ENCODE measurements at places on chromosomes 12 and 14.

- DNase-seq, result no peak
These were observed 270.1 kb upstream of the PRICKLE1 start for GRCh38 chr12:42859612-42860011.

GRCh38 chr14:99792551-99793212 is 531 bp upstream of the EML1 start:
- DNase-seq, result peak; percentile 5

- DNase-seq, result no peak
These were observed 9.7 kb downstream of the MYH6 start for GRCh38 chr14:23398348-23398747.

DNA sequence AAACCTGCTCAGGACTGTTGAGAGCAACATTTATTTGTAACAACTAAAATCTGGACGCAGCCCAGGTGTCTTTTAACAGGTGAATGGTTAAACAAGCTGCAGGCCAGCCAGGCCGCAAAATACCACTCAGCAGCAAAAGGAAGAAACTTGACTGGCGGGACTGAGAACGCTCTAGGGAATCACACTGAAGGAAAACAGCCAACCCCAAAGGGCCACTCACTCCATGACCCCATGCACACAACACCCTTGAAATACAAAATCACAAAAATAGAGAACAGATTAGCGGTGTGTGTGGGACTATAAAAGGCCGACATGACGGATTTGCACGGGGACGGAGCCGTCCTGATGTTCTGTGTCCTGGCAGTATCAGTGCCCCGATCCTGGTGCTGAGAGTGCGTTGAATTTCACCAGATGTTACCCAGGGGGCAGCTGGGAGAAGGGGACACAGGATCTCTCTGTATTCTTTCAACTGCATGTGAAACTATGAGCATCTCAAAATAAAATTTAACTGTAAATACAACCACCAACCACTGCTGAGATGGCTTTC is 23.0 kb downstream of the VPS37B start:
- DNase-seq, result no peak

DNA sequence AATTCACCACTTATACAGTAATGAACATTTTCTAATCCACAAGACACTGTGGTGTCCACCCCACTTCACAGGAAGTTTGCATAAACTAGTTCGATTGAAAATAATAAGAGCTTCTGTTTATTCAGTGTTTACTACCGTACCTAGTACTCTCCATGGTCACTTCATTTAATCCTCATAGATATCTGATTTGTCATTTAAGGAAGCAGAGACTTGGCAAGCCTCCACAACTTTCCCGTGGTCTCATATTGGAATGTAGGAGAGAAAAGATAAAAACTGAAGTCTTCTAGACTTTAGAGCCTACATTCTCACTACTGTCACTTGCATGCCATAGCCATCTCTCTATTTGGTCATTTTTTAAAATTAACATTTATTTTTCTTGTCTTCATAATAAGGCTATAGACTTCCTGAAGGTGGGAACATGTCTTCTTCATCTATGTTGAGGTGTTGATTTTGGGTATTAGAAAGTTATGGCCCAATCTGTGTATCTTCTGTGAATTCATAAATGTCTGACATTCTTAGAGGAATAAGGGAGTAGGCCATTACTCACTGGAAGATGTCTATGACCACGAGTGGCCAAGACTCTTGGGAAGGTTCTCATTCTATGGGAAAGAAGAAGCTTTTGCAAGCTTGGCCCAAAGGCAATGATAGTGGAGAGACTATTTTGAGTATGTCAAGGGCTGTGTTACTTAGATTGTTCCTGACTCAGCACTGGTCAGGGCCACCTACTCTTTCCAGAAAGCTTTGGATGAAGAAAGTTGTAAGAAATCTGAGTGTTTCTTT is 423.7 kb downstream of the LRIG3 start:
- DNase-seq, result no peak

- no peak for DNase-seq
These were observed 1.4 kb downstream of the KRT2 start for GRCh38 chr12:52650520-52651081.

GRCh38 chr12:70950451-70950850 is 29.9 kb upstream of the PTPRR start:
- DNase-seq, result no peak

GRCh38 chr12:53759261-53759660 is 7.5 kb upstream of the CISTR start:
- no peak for DNase-seq

DNA sequence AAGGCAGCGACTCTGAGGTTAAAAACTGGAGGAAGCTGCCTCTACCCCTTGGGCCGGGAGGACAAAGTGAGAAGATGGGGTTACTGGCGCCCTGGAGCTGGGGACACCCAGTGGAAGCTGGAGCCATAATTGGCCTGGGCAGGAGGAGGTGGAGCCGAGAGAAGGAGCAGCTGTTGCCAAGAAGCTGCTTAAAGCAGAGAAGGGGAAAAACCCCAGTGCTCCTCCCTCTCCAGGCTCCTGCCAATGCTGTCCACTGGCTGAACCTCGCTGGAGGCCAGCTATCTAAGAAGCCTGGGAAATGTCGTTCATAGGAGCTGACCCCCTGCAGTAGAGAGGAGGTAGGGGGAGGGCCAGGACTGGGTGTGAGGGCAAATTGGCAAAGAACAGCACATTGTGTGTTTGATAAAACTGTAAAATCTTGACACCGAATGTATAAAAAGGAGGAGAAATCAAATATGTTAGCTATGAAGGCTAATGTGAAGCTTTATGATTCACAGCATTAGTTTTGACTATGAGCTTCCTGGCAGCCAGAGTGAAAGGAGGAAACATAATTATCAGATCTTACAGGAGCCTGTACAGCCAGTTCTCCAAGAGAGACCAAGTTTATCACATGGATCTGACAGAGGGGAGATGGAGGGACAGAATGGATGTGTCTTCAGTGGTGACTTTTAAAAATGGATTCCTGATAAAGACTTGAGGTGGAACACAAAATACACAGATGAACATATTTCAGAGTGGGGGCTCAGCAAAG is 9.5 kb downstream of the HHIPL1 start:
- no peak for DNase-seq

- DNase-seq, result no peak
These were observed 16.3 kb upstream of the TBC1D30 start for GRCh38 chr12:64808110-64808509.

- no peak for DNase-seq
These were observed 136.7 kb downstream of the GPR135 start for GRCh38 chr14:59328454-59328853.

DNA sequence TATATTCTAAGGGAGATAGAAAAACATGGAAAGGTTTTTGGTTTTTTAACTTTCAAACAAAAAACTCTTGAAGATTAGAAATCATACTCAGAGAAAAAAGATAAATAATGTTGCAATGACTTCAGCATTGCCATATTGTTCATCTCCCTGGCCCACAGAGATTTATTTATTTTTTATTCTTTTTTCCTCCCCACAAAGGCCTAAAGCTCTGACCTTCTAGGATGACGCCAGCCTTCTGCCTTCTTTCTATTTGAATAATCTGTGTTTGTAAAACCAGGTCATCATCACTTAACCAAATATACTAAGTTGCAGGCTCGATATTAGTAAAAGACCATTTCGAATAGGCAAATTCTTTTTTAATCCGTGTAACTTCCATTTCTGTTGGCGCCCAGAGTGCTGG is 4.4 kb upstream of the DCP1B start:
- no peak for DNase-seq

DNA sequence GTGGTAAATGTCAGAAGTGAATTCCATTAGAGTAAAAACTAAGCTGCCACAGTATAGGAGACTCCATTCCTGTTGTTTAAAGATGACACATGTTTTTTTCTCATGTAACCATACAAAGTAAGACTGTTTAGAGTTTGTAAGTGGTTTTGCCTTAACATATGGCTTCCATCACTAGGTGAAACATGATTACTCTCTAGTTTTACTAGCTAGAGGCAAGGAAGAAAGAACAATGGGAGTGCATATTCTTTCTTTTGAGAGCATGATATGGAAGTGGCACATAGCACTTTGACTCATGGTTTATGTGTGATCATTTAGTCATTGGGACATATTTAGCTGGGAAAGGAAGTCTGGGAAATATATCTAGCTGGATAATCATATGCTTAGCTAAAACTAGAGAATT is 7.7 kb downstream of the ATF7IP start:
- no peak for DNase-seq

DNA sequence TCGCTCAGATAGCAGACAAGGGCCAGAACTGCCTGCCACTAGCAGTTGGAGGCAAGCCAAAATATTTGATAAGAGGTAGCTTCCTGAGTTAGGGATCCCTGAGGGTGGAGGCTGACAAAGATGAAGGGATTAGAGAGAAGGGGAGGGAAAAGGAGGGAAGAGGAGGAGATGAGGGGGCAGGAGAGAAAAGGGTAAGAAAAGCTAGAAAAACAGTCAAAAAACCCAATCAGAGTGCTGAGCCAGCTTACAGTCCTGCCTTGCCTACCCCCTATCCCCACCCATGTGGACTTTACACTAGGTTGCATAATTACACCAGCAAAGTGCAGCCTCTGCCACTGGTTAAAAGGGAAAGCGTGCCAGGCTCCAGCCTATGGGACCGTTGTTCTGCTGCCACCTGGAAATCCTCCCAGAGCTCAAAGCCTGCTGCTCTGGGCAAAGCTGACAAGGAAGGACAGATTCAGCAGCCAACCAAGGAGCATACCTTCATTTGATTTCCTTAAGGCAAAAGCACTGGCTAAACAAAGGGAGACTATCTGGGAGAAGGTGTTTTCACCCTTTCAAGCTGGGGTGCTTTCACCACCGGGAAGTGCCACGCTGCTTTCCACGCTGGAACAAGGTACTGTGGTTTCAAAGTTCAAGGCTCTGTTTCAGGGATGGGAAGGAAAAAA is 3.8 kb upstream of the NUMB start:
- DNase-seq, result no peak

DNA sequence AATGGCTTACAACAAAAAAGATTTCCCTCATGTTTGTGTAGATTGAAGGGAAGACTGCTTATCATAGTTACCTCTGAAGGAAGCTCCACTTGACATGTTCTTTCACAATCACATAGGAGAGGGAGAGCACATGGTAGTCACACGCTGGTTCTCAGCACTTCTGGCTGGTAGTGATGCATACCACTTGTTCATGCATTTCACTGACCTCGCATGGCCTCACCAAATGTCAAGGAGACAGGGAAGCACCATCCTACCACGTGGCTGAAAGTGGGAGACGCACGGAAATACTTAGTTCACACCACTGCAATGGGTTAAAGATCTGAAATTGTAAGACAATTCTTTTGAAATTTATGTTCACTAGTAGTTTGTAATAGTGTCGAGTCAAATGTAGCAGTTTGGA is 74.0 kb downstream of the PDE3A start:
- DNase-seq, result no peak

DNA sequence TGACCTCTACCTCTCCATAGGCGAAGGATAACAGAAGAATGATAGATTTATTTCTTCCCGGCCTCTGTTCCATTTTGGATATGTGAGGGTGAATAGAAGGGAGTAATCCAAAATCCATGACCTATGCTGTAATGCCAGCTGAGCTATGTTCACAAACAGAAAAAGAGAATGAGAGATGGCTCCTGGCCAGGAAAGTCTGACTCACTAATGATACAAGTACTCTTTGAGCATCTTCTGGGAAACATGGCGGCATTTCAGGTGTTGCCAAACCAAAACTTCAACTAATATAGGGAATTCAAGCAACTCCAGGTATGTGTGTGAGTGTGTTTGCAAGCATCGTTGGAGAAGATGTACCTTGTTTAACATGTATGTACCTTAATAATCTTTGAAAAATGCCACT is 55.1 kb downstream of the MED13L start:
- no peak for DNase-seq

DNA sequence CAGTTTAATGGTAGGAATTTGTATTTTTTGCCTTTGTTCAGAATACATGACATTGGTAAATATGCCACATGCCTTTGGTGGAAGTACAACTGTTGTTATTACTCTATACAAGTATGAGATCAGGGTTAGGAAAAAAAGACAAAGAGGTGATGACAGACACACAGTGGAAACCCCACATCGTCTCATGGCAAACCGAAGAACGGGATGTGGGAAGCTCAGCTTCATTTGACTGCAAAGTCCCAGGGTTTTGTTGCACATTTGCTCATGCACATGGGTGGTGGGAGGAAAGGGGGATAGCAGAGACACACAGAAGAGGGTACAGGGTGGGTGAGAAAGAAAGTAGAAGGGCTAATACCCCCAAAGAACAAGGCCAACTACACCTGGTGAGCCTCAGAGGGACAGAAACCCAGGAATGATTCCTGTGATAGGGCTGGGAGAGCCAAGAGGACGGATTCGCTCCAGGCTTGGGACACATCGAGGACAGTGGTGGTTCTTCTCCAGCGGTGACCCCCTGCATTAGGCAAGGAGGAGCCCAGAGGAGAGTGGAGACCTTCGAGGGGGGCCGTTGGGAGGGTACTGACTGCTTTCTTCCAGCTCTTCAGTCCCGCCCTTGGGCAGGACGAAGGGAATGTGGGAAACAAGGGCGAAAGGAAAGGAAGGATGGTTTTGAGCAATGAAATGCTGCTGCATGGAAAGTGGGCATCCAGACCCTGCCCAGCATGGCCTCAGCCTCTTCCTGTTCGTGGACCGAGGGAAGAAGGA is 8.1 kb downstream of the VAMP1 start:
- peak; percentile 49 for DNase-seq

GRCh38 chr12:92121826-92122225 is 23.8 kb downstream of the BTG1 start:
- DNase-seq, result no peak

GRCh38 chr12:130489293-130489692 is 151.6 kb downstream of the PIWIL1 start:
- DNase-seq, result no peak

DNA sequence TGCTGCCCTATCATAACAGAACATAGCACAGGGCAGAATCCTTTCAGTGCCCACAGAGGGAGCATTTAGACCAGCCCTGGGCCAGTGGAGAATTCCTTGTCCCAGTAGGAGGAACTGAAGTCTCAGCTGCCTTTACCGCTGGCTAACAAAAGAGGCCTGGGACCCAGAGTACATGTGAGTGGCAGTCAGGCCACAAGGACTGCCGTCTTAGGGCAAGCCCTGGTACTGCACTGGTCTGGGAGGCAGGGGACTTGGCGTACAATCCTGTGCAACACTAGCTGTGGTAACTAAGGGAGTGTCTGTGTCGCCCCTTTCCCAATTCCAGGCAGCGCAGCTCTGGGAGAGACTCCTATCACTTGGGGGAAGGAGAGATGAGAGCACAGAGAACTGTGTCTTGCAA is 17.0 kb upstream of the CSRP2 start:
- no peak for DNase-seq

DNA sequence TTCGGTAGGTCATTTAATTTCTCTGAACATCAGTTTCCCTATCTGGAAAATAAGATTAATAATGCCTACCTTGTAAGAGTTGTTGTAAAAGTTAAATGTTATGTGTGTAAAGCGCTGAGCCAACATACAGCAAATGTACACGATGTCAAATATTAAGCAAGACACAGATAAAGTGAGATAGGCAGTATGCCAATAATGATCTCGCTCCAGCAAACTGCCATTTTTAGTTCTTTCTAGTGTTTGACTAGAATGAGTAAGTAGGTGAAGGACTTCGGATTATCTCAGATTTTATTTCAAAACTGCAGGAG is 840 bp downstream of the DHRS7 start:
- no peak for DNase-seq

- DNase-seq, result no peak
These were observed 155.4 kb downstream of the TMX1 start for GRCh38 chr14:51395361-51395849.

Data from activated naive CD4-positive, alpha-beta T cell treated with Interleukin-2 at 50 U/mL for 16 hours (primary cell).